DMS79 treated with DMSO at 0.1 percent for 48 hours (cell line): ENCODE measurements at places on chromosomes 6 and 20.

DNA sequence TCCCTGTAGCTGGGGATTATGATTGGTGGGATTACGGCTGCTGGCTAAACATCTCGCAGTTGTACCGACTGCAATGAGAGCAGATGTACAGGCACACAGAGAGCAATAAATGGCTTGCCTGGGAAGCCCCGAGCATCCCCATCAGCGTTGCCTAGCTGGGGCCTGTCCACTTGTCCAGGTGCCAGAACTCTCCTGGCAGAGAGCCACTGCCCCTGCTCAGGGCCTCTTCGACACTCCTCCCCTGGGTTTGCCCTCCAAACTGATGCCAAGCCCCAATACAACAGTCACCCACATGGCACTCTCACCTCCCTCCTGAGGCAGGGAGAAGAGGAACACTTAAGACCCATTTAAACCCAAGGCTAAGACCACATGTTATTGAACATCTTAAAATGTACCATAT lies 715.1 kb downstream of the PTPRT start:
- DNase-seq = peak; percentile 35

DNA sequence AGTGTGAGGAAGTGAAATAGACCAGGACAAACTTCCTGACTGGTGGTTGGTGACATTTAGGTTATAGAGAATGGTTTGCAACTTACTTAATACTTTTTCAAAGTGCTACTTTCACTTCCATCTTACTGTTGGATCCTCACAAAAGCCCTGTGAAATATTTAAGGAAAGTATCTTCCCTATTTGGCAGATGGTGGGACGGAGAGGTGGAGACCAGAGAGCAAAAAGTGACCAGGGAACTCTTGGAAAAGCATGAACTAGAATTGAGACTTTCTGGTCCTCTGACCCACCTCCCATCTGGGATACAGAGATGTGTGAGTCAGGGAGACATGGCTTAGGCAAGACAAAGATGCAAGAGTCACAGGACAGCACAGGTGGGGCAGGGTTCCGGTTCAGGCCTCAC lies 3.0 kb downstream of the TRIM10 start:
- no peak for DNase-seq

GRCh38 chr6:125597411-125598253 lies 151.8 kb upstream of the HEY2 start:
- peak; percentile 94 for DNase-seq

GRCh38 chr6:50141100-50141499 lies 91.4 kb upstream of the DEFB112 start:
- DNase-seq = no peak

- DNase-seq = no peak
Measured at GRCh38 chr6:52537001-52537753, 39.7 kb downstream of the TRAM2 start.
